Myometrial cell (primary cell): ENCODE measurements at places on chromosomes 2 and 18. TPM values are rescaled to one million over a fixed set of nuclear protein-coding genes. Genes with fewer than 3 reads are reported as not detected.

Gene LRRC30
- total RNA-seq, result not detected in 2 replicates

Gene RAD51AP2
- not detected in 2 replicates for total RNA-seq

Gene IL1RN
- total RNA-seq, result not detected in 2 replicates

Gene FAM228A
- total RNA-seq, result under 0.01 TPM in 1 of 2 replicates, not detected in the other

Gene HMSD
- 0.86 and 0.89 TPM in 2 replicates for total RNA-seq

Gene CFAP53
- total RNA-seq, result 0.53 and 1.2 TPM in 2 replicates
